ACHN (cell line): ENCODE measurements at places on chromosomes 6 and 20.

- no peak for DNase-seq
Observed at GRCh38 chr20:5691918-5692618, 58.1 kb upstream of the SHLD1 start.

GRCh38 chr6:6686748-6687601, 98.5 kb downstream of the LY86 start:
- DNase-seq = peak; percentile 97

- DNase-seq = no peak
Observed at GRCh38 chr20:1429143-1429728, 36.4 kb upstream of the FKBP1A start.

DNA sequence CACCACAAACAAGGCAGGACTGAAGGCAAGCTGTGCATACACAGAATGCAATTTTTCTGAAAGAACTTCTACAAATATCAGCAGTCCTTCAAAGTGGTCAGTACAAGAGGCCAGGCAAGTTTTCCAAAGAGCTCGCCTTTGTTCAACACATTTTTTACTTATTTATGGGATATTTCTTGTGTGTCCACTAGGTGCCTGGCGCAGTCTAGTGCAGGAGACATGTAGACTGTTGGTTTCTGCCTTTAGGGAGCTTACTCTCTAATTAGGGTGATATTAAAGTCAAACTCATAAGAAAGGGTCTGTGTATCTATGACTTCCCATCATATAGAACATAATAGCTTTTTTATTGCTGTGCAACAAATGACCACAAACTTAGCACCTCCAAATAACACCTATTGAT, 21.2 kb upstream of the VEGFA start:
- no peak for DNase-seq

DNA sequence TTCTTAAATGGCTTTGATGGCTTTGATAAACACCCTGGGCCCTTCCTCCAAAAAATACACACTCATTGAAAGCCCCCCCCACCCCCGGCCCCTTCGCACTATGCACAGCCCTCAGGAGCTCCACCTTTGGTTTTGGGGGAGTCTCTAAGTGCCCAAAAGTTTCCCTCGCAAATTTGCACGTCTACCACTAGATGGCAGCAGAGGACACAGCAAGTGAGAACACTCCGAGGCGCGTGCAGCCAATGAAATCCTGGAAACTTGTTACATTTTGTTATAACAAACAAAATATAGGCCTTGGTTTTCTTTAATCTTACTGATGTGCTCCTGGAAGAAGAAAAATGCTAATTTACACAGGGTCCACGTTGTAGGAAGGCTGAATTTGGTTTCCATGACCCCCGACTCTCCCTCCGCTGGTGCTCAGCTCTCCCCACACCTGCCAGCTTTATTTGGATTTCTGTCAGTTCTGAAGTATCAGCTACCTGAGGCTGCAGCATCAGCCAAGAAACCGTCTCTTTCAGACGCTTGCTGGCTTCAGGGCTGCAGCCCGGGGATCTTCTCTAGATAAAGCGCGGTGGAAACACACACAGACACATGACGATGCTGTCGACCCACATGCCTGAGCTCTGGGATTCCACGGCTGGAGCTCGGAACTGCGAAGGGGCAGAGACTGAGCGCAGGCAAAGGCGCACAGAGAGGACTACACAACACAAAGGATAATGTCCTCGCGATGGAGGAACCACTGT, 148.3 kb upstream of the RPS6KA2 start:
- peak; percentile 62 for DNase-seq

DNA sequence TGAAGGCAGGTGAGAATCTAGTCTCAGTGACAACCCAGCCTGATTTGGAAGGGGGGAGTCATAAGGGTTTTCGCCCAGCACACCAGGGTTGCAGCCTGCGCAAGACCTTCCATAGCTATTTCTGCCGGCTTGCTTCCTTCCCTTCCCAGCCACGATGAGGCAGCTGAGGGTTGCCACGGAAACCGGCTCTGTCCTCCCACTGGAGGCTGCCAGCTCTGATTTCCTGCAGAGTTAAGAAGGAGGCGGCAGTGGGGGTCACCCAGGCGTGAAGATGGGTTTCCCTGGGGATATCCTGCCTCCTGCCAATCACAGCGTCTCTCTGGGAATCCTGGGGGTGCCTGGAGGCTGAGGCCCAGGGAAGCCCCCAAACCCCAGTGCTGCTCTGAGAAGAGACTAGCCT, 23.1 kb upstream of the KCNB1 start:
- DNase-seq = peak; percentile 75

DNA sequence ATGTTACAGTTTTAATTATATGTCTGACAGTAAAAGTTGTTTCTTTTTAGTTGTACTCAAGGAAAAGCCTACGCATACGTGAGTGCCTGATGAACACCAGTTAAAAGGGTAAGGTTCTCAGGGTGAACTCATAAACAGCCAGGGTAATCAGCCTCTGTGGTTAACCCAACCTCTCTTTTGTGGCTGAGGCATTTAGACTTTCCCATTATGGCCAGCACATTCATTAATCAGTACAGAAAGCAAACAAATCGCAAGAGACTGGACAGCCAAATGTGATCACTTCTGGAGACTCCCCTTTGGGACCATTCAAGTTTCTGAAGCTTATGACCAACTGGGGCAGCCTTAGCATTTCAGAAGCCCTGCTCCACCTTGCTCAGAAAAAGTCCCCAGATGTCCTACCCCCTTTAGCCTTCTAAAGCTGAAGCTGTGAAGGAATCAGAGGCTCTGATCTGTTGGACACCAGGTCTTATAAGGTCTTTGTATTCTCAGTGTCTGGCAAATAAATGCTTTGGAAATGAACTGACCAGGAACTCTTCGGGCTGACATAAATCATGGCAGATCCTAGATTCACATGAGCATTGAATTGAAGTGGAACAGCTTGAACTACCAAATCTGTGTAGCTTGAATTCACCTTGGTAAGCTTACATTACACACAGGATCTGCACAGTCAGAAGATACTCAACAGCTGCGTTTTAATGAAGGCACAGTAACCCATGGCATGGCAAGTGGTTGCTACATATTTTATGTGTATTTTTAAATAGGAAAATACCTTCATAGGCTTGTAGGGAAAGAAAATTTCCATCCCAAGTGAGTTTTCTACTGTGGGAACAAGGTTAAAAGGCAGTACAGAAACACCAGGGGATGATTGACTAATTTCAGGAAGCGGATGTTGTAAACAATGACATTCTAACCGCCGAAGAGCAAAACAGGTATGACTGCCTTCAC, 18.7 kb downstream of the IL20RA start:
- DNase-seq = no peak

DNA sequence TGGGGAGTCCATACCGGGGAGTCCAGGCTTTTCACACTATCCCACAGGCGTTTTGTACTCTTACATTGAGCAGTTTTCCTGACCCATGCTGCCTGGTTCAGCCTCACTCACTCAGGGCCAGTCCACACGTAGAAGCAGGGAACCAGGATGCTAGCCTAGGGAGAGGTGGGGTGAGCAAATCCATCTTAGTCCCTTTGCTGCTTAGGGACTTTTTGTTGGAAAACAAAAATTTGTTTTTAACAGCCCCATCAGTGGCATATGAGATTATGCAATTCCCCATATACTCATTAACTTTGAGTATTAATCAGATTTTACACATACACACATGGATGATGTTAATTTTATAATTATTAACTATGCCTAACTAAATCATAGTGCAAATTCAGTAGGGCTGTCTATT, 84.2 kb downstream of the EZR start:
- DNase-seq = no peak

- DNase-seq = no peak
Observed at GRCh38 chr6:14499841-14500240, 382.3 kb downstream of the CD83 start.

DNA sequence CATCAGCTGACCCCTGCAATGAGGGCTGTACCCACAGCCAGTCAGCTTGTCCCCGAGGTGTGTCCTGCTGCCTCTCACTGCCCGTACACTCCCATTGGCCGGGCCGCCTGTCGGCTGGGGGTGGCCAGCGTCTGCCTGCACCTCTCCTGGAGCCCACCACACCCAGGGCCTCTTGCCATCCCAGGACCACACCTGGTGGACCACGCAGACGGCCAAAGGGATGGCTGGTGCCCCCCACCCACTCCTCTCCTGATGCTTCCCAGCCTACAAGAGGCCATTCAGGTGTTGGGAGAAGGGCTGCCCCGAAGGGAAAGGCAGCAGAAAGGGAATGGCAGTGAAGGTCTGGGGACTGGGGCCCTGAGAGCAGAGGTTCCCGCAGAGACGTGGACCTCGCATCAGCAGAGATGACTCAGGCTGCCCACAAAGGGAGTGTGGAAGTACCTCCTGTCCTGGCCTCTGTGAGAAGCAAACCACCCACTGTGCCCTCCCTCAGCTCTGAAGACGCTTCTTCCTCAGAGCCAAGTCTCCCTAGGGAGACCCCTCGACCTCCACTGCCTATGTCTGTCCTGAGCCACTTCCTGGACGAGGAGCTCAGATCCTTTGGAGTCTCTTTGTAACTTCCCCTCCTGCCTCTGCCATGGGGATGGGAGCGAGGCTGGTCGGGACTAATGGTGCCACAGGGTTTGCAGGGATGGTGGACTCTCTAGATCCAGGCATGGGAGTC, 60.9 kb downstream of the PYGB start:
- peak; percentile 83 for DNase-seq

GRCh38 chr6:137542713-137543112, 48.5 kb upstream of the OLIG3 start:
- DNase-seq = no peak

DNA sequence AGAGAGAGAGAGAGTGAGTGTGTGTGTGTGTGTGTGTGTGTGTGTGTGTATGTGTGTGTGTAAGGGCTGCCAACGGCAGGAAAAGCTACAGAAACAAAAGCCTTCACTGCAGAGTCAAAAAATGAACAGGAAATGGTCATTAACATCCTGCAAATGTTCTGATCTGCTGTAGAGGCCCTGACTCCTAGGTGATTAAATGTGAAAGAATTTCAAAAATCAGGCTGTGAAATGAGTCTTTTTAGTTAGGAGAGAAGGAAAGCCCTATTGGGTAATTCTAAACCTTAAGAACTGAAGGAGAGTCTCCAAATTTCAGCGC, 166.5 kb upstream of the MYLIP start:
- no peak for DNase-seq

DNA sequence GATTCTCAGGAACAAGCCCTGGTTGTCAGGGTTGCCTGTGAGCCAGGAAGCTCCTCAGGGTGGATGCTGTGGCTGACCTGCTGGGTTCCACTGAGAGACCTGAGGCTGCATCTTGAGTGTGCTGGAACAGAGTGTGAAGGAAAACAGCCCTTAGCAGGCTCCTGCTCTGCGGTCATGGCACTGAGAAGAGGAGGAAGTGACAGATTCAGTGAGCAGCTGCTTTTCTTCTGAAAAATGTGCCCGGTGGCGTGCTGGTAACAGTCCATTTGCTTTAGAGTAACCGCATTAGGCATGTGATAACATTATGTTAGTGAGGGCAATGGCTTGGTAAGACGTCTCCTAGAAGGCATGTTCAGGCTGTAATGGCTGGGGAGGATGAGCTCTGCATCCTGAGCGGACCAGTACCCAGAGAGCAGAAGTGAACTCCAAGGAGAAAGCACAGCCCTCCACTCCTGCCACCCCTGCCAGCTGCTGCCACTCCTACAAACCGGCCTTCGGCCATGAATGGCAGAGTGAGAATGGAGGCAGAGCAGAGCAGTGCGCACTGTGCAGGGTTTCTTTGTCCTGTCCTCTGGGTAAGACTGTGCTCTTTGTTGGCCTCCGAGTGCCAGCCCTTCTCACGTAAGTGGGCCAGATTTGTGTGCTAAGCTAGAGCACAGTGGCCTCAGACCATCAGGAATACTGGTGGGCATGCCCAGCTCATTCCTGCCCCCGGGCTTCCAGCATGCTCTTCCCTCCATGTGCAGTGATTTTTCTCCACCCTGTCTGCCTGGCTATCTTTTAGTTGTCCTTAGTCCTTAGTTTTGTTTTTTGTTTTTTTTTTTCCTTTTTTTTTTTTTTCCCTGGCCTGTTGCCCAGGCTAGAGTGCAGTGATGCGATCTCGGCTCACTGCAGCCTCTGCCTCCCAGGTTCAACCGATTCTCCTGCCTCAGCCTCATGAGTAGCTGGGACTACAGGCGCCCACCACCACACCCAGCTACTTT, 98.1 kb upstream of the VSTM2L start:
- DNase-seq = no peak

GRCh38 chr6:139982195-139982594, 607.7 kb upstream of the CITED2 start:
- DNase-seq = peak; percentile 60

DNA sequence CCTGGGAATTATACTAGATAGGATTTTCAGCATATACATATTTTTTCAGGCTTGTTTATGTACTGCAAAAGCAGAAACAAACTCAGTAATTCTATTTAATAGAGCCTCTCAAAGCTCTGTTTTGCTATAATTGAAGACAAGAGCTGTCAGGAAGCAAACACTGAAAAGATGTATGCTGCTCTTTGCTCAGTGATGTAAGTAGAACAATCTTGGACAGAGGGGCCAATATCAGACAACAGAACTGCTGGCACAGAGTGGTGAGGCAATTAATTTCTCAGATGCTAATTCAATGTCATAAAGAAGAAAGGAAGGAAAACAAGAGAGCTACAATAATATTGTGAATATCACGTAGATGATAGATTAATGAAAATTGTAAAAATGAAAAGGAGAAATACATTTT, 663.3 kb upstream of the ADGRB3 start:
- no peak for DNase-seq

GRCh38 chr20:31473331-31474096, 1.4 kb downstream of the DEFB124 start:
- no peak for DNase-seq

DNA sequence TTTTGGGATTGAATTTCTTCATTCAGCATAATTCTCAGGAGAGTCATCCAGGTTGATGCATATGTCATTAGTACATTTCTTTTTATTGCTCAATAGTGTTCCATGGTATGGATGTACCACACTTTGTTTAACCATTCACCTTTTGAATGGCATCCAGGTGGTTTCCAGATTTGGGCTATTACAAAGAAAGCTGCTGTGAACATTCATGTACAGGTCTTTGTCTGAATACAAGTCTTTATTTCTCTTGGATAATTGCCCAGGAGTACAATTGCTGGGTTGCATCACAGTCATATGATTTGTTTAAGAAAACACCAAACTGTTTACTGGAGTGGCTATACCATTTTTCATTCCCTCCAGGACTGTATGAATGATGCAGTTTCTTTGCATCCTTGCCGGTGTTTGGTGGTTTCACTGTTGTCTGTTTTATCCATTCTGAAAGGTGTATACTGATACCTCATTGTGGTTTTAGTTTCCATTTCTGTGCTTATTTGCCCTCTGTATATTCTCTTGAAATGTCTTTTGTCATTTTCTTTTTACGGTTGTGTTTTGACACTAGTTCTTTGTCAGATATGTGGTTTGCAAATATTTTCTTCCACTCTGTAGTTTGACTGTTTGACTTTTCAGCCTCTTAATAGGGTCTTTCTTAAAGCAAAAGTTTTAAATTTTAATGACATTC, 8.8 kb downstream of the CDKAL1 start:
- no peak for DNase-seq

GRCh38 chr6:168968228-168968627, 285.4 kb downstream of the THBS2 start:
- DNase-seq = no peak

- DNase-seq = no peak
Observed at GRCh38 chr6:14871221-14871620, 374.6 kb upstream of the JARID2 start.

- DNase-seq = no peak
Observed at GRCh38 chr6:11628562-11628961, 91.0 kb downstream of the TMEM170B start.
